ENCODE measurements at places on chromosomes 7 and 10.
A peak's percentile ranks its signal among the peaks of the same experiment; 100 is the strongest.

GRCh38 chr10:86855513-86855912, 99.1 kb downstream of the BMPR1A start:
- no peak for DNase-seq

DNA sequence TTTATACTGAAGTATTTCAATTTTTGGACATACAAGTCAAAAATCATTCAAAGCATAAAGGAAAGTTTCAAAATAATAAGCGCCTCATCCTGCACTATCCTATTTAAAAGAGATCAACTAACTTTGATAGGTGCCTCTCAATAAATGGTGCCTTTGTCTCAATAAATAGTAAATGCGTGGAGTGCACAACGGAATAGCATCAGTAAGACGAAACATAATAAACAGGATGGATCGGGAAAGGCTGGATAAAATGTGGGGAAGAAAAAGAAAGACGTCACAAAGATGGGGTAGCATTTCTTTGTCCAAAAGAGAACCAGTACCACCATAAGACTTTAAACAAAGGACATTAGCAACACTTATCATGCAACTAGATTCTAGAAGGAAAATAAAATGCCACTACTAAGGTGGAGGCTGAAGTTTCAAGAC, 571 bp upstream of the PRKAR2B start:
- DNase-seq, result no peak

DNA sequence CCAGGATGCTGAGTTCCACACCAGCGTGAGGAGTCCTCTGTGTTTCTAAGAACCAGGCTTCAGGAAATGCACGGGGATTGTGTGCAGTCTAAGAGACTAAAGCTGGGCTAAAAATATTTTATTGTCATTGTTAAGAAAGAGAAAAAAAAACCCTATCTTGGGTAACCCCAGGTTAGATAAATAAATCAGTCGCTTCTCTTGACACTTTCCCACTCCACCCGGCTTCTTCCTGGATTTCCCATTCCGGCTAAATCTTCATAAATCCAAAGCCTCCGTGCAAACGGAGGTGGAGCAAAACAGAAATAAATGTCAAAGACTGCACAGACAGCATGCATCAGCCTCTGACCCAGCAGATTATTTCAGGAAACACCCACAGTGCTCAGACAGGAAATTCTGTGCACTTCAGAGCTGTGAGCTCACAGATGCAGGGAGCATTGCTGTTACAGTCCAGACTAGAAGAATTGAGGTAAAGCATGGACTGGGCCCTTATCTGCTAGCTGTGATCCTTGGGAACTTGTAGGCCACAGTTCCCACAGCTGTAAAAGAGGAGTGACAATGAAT, 44.8 kb upstream of the GRID1 start:
- no peak for DNase-seq

DNA sequence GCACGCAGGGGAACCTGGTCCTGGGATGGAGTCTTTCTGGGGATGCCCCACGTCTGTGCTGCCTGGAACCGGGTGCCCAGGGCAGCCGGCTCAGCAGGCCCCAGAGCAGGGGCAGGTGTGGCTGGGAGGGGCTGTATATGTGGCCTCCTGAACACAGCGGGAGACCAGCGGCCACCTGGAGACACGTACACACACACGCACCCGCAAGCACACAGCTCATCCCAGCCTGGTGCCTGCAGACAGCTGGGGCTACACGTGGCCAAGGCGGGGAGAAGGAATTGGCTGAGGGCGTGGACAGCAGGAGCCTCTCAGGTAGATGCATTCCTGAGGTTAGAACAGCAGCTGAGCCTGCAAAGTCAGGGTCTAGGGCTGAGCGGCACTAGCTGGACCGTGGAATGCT, 14.0 kb downstream of the ADAM8 start:
- peak; percentile 57 for DNase-seq

- no peak for DNase-seq
These were observed 248.7 kb downstream of the FZD1 start for GRCh38 chr7:91512958-91513357.

DNA sequence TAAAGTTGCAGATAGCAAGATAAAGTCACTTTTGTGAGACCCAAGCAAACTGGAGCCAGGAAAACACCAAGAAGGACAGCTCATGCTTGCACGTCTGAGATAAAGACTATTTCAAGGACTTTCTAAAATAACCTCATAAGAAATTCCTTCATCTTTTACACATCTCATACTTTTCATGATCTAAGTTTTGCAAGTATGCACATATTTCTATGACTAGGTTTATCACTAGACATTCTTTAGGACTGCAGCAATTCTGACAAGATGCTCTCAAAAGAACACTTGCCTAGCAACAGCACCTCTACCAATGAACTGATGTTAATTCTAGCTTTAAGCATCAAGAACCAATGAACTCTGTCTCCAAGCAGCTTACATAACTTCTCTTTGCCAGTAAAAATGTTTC, 457.6 kb downstream of the SEMA3D start:
- DNase-seq, result no peak

- DNase-seq, result no peak
These were observed 3.1 kb upstream of the MRC1 start for GRCh38 chr10:17805921-17806577.

- no peak for DNase-seq
These were observed 39.8 kb downstream of the SEM1 start for GRCh38 chr7:96669812-96670211.

DNA sequence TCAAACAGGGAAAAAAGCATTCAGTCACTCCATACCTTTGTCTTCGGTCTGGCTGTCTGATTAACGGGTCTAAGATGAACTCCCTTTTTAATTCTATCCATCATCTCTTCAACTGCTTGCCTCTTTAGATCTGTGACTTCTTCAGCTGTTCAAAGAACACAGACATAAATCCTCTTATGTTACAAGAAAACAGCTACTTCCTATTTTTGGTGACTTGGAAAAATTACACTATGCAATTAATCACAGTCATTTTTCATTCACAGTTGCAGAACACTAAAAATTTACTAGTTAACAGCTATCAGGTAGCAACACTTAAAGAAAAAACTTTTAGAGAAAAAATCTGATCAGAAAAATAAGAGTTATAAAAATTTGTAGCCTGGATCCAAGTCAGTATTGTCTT, 66.0 kb downstream of the ENO4 start:
- no peak for DNase-seq

DNA sequence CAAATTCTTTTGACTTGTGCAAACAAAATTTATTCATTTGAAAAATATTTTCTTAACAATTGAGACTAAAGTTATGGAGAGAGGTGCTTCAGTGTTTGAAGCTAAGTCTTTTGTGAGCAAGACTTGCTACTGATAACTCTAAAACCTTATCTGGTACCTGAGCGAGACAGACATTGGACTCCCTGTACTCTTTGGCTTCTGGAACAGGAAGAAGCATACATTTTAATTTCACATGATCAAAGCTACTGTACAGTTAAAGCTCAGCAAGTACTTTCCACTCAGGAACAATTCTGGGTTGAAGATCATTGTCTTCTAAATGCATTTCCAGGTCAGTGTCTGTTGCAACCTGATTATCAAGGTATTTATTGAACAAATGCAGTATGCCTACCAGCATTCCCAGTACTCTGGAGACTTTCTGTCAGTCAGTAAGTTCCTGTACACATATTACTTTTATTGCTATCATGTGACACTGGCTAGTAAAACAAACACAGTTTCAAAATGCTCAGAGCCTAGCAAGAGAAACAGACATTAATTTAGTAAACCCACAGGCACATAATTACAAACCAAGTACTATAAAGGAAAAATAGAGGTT, 42.4 kb downstream of the CABCOCO1 start:
- no peak for DNase-seq
